ENCODE measurements at places on chromosomes 4 and X. TPM values are rescaled to one million over a fixed set of nuclear protein-coding genes. Genes with fewer than 3 reads are reported as not detected.
A peak's percentile ranks its signal among the peaks of the same experiment; 100 is the strongest.

GRCh38 chr4:2350982-2351381, 67.5 kb downstream of the ZFYVE28 start:
- H3K27me3 ChIP-seq: no peaks in the 10 kb centered on the region
- no peak for DNase-seq
- H3K4me3 ChIP-seq: no peak overlapping the region
- H3K27ac ChIP-seq: no peak overlapping the region

- peaks cover 29% of the 10 kb centered on the region for H3K36me3 ChIP-seq
- H3K27me3 ChIP-seq: no peaks in the 10 kb centered on the region
- peaks cover 43% of the 10 kb centered on the region for H3K4me1 ChIP-seq
- no peak for DNase-seq
- no peak overlapping the region for H3K27ac ChIP-seq
Measured at GRCh38 chr4:41939016-41939626, 3.9 kb downstream of the TMEM33 start.

GRCh38 chr4:48249378-48249777, 20.3 kb downstream of the TEC start:
- H3K4me1 ChIP-seq: peaks cover 4% of the 10 kb centered on the region
- no peak overlapping the region for H3K4me3 ChIP-seq
- H3K27me3 ChIP-seq: no peaks in the 10 kb centered on the region
- no peak overlapping the region for H3K27ac ChIP-seq
- H3K36me3 ChIP-seq: no peaks in the 10 kb centered on the region
- DNase-seq: no peak

FOXP3 gene
- total RNA-seq: 11.2 TPM

ARHGEF38 gene
- total RNA-seq: not detected

GBA3 gene
- not detected for total RNA-seq

- DNase-seq: no peak
- no peaks in the 10 kb centered on the region for H3K4me1 ChIP-seq
- no peaks in the 10 kb centered on the region for H3K36me3 ChIP-seq
- no peak overlapping the region for H3K4me3 ChIP-seq
- H3K27me3 ChIP-seq: no peaks in the 10 kb centered on the region
Measured at GRCh38 chr4:19375931-19376330, 875.8 kb upstream of the SLIT2 start.

GRCh38 chr4:169720529-169720928, 37.2 kb downstream of the HPF1 start:
- H3K27me3 ChIP-seq: no peaks in the 10 kb centered on the region
- no peak overlapping the region for H3K4me3 ChIP-seq
- DNase-seq: no peak
- no peaks in the 10 kb centered on the region for H3K4me1 ChIP-seq

- no peaks in the 10 kb centered on the region for H3K4me1 ChIP-seq
- H3K27me3 ChIP-seq: peaks cover 32% of the 10 kb centered on the region
Measured at GRCh38 chr4:4752576-4753401, 106.7 kb upstream of the MSX1 start.

DNA sequence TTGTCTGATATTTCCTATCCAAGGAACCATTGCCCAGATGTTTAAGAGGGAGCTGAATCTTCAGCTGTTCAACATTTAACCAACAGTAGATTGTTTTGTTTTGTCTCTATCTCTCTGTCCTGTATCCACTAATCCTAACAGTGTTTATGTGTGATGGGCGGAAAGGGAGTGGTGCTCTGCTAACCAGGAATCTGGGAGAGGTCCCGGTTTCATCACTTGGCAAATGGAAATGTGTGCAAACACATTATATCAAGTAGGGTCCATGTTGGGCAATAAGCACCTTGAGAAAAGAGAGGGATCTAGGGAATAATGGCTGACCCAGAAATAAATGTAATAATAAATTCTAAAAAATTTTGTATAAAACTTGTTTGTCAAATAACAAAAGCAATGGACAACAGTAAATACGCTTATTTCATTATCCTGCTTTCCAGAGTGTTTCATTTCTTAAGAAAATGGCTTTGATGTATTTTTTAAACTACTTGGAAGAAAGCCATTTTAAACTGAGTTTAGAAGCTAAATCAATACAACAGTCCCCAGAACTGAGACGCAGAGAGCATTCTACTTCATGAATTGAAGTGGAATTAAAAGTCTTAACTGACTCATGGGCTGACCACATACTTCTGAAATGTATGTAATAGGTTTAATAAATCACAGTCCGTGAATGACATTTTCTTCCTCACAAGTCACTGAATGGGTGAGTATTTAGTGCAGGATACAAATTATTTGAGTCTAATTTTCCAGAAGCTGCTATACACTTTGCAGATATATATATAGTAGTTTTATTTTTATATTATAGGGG, 55.8 kb downstream of the EMCN start:
- H3K4me3 ChIP-seq: no peak overlapping the region
- no peak overlapping the region for H3K27ac ChIP-seq
- H3K36me3 ChIP-seq: no peaks in the 10 kb centered on the region
- H3K27me3 ChIP-seq: no peaks in the 10 kb centered on the region
- peaks cover 11% of the 10 kb centered on the region for H3K4me1 ChIP-seq
- no peak for DNase-seq

GRCh38 chrX:105464618-105465017, 244.1 kb upstream of the TEX13A start:
- H3K36me3 ChIP-seq: no peaks in the 10 kb centered on the region
- H3K4me3 ChIP-seq: no peak overlapping the region
- H3K27ac ChIP-seq: no peak overlapping the region
- H3K27me3 ChIP-seq: no peaks in the 10 kb centered on the region

GRCh38 chr4:37803348-37803973, 23.0 kb upstream of the PGM2 start:
- no peaks in the 10 kb centered on the region for H3K4me1 ChIP-seq
- no peak overlapping the region for H3K4me3 ChIP-seq
- H3K36me3 ChIP-seq: no peaks in the 10 kb centered on the region
- no peaks in the 10 kb centered on the region for H3K27me3 ChIP-seq

DNA sequence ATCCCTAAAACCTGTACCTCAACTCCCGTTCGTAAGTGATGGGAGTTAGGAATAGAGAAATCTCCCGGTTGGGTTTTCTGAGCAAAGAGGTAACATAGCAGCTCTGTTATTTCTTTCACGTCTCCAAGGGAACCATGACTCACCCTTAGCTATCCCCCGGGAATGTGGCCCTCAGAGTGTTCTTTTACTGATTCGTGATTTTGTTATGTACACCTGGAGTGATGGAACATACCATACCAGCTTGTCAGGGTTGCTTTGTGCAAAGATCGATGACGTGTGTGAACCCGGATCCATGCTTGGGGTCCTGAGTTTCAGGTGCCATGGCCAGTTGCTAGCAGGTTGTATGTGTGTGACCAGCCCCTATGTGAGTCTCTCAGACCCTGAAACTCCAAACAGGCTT, 52.6 kb downstream of the HPRT1 start:
- H3K27ac ChIP-seq: no peak overlapping the region
- no peaks in the 10 kb centered on the region for H3K27me3 ChIP-seq
- peaks cover 13% of the 10 kb centered on the region for H3K36me3 ChIP-seq
- no peak overlapping the region for H3K4me3 ChIP-seq

GRCh38 chr4:142959173-142959572, 113.1 kb upstream of the INPP4B start:
- no peaks in the 10 kb centered on the region for H3K4me1 ChIP-seq
- H3K27ac ChIP-seq: no peak overlapping the region
- H3K36me3 ChIP-seq: no peaks in the 10 kb centered on the region

GRCh38 chrX:118221733-118222132, 105.1 kb upstream of the KLHL13 start:
- no peak overlapping the region for H3K27ac ChIP-seq
- H3K36me3 ChIP-seq: no peaks in the 10 kb centered on the region
- no peak for DNase-seq
- H3K27me3 ChIP-seq: no peaks in the 10 kb centered on the region
- H3K4me1 ChIP-seq: no peaks in the 10 kb centered on the region

SPACA5 gene
- not detected for total RNA-seq

ADGRG4 gene
- total RNA-seq: not detected

GIMD1 gene
- total RNA-seq: not detected

DNA sequence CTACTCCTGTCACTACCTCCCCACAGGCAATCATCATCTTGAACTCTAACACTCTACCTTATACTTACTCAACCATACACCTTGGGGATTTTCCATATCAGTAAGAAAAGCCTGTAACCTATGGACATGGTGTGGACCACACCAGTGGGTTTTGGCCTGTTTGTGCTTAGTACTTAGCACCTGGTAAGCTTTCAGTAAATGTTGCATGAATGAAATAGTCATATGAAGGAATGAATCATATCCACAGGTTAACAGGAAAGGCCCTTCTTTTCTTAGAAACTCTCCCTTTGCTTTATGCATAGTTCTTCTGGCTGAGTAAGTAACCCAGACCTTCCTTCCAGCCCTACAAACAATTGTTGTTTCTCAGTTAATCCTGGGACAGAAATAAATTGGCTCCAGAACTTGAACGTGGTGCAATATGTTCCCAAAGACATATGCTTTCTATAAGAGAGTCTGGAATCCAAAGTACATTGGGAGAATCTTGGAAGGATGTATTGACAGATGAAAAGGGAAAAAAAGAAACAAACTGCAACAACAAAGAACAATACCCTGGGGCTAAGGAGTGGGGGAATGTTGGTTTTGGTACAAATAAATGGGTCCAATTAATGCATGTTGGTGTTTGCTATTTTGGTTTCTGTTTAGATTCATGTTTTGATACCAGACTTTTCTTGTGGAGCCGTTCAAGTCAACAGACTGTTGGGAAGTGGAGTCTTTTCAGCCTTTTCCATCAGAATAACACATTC, 27.8 kb downstream of the RASL11B start:
- H3K27me3 ChIP-seq: no peaks in the 10 kb centered on the region
- peaks cover 10% of the 10 kb centered on the region for H3K4me1 ChIP-seq
- no peak for DNase-seq
- no peak overlapping the region for H3K4me3 ChIP-seq
- no peak overlapping the region for H3K27ac ChIP-seq
- peaks cover 35% of the 10 kb centered on the region for H3K36me3 ChIP-seq

GRCh38 chr4:123443401-123444289, 47.0 kb downstream of the SPRY1 start:
- H3K27ac ChIP-seq: peak overlapping the region; percentile 95
- H3K4me3 ChIP-seq: peak overlapping the region; percentile 74
- H3K4me1 ChIP-seq: peaks cover 31% of the 10 kb centered on the region

TRMT10A gene
- 8.8 TPM for total RNA-seq

PABPC5 gene
- total RNA-seq: not detected

DOK7 gene
- not detected for total RNA-seq

Measured in activated naive CD8-positive, alpha-beta T cell treated with anti-CD3 and anti-CD28 coated beads for 36 hours (primary cell).